ENCODE measurements at places on chromosomes 3 and 15.

DNA sequence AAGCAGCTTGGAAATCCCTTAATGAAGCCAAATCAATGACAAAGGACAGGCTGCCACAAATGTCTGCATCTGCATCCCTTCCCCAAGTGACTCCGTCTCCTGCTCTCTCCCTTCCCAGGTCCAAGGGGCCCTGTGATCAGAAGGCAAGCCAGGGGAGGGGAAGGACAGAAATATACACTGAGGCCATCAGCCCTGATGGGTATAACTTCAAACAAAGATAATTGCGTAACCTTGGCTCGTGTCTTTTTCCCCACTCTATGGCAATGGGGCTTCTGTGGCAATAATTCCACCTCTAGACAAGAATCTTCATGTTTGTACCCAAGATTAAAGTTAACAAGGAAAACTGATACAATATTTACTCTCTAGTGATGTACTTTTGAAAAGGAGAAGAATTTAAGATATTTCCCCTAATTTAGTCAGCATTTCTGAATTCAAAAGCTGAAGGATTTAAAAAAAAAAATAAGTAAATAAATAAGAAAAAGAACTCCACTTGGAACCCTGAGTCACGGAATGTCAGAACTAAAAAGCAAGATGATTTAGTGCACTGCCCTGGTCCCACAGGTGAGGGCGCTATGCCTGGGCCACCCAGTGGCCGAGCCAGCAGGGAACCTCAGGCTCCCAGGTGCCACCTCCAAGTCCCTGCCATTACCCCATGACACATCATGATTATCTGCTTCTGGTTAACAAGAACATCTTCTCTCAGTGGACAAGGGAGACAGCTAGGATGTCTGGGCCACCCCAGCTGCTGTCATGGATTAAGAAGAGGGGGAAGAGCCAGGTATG, 154.5 kb downstream of the STT3B start:
- no peak for DNase-seq

DNA sequence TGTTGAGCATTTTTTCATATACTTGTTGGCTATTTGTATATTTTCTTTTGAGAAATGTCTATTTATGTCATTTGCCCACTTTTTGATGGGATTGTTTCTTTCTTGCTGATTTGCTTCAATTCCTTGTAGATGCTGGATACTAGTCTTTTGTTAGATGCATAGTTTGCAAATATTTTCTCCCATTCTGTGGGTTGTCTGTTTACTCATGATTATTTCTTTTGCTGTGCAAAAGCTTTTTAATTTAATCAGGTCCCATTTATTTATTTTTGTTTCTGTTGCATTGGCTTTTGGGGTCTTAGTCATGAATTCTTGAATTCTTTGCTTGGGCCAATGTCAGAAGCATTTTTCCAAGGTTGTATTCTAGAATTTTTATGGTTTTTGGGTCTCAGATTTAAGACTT, 251.7 kb downstream of the WNT5A start:
- no peak for DNase-seq

- DNase-seq = no peak
These were observed 839.8 kb downstream of the NTRK3 start for GRCh38 chr15:87416591-87417257.

DNA sequence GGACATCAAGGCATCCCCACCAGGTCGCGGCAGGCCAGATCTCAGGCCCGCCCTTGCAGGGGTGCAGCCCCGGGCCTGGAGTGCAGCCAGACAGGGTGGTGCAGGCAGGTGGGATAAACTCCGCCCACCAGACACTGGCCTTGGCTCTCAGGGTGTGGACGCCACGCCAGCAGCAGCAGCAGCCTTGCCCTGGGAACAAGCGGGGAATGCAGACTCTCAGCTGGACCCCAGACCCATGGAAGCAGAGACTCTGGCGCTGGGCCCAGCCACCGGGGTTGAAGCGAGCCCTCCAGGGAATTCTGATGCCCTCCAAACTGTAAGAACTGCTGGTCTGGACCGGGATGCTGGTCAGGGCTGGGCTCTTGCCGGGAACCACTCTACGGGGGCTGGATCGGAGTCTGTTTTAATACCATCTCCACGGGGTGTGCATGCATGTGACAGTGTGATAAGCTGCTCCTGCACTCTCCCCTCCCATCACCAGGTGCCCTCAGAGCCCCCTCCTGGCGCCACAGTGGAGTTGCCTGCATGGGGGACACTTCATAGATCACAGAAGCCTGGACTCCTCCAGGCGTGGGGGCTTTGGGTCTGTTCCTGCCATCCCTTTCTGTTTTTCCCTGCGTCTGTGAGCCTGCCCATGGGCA, 142.7 kb downstream of the NSMCE3 start:
- DNase-seq = no peak

DNA sequence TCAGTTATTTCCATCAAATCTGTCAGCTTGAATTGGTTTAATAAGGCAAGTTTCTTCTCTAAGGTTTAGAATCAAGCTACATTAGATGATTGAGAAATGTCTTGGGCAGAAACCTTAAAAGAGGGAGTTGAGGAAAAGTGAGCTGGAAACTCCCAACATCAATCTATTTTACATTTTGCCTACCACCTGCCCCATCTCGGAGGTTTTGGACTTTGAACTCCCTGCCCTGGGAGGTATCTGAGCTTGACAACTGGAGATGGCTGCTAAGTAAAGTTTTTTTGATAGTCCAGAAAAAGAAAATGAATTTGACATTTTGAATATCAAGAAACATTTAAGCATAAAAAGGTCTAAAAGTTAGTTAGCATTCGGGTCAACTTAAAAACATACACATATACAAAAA, 234.2 kb downstream of the NFKBIZ start:
- DNase-seq = no peak

GRCh38 chr3:68919000-68919399, 13.3 kb downstream of the TAFA4 start:
- no peak for DNase-seq

GRCh38 chr15:71548401-71548807, 261.9 kb upstream of the NR2E3 start:
- DNase-seq = no peak

- DNase-seq = no peak
These were observed 44.6 kb downstream of the PTPN23 start for GRCh38 chr3:47425383-47425778.

DNA sequence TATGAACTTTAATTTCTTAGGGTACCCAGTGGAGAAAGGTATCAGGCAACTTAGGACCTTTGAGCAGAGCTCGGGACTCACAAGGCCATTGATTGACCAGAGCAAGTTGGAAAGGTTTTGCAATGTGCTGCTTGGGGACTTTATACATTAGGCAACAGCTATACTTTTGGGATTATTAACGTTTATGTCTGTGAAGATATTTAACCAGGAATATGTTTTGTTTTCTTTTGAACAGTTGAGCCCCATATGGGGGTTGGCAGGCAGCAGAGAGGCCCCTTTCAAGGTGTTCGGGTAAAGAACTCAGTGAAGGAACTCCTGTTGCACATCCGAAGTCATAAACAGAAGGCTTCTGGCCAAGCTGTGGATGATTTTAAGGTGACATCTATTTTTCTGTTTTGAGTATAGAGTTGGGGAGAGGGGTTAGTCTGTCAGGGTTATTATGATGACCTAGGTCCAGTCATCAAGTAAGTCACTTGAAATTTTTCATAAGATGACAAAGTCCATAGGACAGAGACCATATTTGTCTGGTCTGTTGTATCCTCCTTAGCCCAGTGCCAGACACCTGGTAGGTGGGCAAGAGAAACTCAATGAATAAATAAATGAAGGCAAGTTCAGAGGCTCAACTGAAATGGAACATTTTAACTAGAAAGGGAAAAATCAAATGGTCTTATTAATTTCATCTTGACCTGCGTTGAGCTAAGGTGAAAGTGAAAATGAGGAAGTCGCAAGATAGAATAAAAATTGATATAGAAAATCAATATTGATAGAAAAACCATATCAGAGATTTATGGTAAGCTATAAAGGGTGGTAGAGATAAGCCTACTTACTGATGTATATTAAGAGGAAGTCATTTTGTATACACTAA, 2.8 kb downstream of the NFKBIZ start:
- DNase-seq = no peak

- DNase-seq = no peak
These were observed 326.8 kb upstream of the ROBO1 start for GRCh38 chr3:80094589-80094988.

DNA sequence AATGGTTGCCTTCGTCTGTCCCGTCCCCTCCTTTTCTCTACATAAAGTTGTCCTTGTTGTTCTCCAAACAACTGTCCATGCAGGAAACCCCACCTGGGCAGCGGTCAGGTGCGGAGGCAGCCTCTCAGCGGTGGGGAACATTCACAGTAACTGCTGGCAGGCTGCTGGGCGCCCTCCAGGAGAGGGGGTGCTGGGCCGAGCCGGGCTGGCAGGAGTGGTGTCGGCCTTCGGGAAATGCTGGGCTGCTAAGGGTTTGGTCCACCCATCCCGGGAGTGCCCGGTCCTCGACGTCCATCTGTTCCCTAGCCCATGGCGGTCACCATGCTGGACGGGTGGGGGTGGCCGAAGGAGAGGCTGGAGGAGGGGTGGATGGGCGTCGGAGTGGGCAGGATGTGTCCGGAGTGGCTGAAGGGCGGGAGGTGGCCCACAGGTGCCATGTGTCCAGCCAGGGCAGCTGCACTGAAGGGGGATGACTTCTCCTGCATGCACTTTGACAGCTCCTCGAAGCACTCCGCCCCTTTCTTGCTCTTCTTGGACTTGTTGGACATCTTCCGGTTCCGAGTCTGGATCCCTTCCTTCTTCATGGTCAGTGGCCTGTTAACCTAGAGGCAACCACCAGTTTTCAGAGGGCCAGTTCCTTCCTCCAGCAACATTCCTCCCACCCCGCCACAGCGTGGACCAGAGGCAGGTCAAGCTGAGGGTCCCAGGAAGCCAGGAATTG, 12.1 kb downstream of the GATA2 start:
- no peak for DNase-seq

DNA sequence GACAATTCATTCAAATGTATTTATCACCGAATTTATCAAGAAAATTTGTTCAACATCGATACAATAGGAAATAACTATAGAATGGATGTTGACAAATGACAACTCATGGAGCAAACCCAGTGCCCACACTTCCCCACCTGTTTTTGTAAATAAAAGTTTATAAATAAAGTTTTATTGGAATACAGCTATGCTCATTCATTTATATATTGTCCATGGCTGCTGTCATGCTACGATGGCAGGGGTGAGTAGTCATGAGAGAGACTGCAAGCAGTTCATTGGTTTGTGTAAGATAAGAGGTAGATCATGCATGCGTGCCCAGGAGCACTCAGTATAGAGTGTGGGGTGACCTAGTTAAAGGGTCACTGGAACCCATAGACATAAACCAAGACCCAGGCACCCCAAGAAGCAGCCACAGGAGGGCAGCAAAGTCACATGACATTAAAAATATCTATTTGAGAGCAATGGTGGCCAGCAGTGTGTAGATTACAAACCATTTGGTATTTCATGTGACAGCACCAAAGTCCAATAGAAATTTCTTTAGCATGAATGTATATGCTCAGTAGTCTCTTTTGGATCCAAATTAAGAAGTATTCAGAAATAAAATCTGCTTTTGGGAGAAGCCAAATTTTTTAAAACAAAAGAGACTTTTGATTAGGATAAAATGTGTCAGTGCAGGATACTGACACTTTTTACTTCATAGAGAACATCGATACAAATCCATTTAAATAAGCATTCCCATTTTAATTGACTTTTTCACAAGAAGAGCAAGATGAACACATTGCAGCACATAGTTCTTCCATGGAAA, 794.8 kb downstream of the MCTP2 start:
- DNase-seq = no peak

GRCh38 chr15:47814620-47815019, 97.3 kb downstream of the SEMA6D start:
- no peak for DNase-seq

GRCh38 chr15:39598186-39598850, 17.4 kb downstream of the THBS1 start:
- no peak for DNase-seq

- no peak for DNase-seq
These were observed 136.2 kb downstream of the USP13 start for GRCh38 chr3:179788996-179789395.

DNA sequence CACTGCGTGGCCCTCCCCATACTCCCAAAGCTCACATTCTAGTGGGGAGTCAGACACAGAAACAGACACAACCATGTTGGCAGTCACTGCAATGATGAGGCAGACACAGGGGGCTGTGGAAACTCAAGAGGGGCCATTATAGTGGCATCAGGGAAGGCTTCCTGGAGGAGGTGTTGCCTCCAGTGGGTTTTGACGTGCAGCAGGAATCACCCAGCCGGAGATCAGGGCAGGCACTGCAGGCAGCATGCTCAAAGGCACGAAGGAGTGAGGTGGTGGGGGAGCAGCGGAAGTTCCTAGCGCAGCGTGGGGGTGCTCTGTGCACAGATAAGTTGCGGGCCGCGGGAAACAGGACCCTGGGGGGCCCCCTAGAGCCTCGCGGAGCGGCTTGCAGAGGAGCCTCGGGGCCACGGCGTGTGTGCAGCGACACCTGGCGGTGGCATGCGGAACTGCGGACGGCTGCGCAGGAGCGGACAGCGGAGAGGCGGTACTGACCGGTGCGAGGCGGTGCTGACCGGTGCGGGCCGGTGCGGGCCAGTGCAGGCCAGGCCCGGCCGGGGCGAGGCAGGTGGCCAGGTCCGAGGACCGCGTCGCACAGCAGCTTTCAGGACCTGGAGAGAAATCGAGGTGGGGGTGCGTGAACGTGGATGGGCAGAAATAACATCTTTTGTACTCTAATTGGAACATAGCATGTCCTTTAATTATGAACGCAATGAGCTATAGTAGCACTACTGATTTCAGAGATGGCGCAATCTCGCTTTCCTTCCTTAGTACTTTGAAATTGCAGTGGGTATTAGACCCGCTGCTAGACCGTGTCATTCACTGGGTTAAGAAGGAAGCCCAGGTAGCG, 101.5 kb downstream of the FBLN2 start:
- peak; percentile 80 for DNase-seq

- no peak for DNase-seq
These were observed 215.3 kb upstream of the RARB start for GRCh38 chr3:25212736-25213135.

DNA sequence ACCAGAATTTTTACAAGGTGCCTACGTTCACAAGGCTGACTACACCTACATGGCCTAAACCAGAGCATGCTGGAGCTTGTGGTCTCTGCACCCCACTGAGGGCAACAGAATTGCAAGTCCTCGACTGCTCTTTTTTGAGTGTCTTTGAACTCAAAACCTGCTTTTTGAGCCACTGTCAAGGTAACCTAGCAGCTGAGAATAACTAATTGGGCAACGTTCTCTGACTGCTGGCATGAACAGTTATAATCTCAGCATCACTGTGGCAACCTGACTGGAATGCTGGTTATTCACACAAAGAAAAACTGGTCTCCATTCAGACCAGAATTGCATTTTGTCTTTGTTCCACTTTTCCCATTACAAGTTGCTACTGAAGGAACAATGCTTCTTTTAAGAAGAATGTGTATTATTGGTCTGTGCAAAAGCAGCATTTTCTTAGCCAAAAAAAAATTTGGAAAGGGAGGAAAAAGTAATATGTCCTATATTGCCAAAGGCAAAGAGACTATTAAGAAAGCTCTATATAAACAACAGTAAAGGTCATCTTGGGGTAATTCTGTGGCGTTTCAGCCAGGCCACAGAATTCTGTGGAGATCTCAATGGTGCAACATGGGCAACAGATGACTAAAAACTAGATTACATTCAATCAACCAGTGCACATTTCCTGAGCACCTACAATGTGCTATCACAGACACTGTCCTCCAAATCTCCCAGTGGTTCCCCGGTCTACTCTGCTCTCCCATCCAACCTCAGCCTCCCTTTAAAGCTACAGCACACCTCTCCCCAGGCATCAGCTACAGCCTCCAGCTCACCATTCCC, 76.8 kb downstream of the TNIK start:
- no peak for DNase-seq

All from inflammatory macrophage (primary cell).